ENCODE measurements at places on chromosomes 11 and 22.

- no peak for DNase-seq
These were observed 219.1 kb upstream of the CCDC179 start for GRCh38 chr11:23079382-23079813.

DNA sequence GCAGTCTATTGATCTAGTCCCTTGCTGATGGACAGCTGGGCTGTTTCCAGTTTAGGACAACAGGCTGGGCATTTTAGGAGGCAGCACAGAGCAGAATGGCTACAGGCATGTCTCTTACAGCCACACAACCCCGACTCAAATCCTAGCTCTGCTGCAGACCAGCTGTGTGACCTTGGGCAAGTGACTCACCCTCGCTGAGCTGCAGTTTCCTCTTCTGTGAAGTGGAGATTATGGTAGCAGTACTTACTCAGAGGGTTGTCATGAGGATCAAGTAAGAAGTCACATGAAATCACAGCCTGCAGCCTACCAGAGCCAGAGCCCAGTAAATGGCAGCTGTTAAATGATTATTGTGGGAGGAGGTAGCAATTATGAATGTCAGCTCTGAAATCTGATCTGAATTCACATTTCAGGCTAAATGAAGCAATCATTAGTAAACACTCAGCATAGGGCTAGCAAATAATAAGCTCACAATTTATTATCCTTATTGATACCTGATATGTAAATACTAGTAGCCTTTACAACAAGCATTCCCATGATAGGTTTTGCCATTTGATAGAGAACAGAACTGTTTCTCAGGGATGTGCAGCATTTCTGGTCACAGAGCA lies 58.9 kb downstream of the MYEOV start:
- no peak for DNase-seq

GRCh38 chr22:50218996-50219727 lies 18.4 kb downstream of the SELENOO start:
- DNase-seq: no peak

- DNase-seq: no peak
These were observed 389 bp downstream of the MICALL1 start for GRCh38 chr22:37906364-37907008.

DNA sequence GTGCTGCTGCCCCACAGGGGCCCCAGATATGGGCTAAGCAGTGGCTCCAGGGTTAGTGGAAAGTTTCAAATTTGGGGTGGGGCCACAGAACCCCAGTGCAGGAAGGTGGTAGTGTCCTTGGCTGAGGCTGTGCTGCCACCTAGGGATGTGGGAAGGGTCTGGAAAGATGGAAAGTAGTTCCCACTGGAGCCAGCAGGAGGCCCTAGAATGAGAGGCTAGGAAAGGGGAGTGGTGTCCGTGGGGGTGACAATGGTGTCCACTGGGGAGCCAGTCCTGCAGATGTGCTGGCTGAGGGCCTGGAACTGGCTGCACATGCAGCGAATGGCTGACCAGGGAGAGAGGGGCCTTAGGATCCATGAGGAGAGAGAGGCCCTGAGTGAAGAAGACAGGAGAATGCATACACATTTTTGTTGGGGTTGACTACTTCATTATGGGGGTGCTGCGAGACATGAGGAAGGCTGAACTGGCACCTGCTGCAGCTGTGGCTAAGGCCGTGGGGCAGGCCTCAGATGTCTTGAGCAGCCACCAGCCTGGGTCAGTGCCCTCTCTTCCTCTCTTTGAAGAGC lies 21.1 kb downstream of the RFPL3 start:
- no peak for DNase-seq

DNA sequence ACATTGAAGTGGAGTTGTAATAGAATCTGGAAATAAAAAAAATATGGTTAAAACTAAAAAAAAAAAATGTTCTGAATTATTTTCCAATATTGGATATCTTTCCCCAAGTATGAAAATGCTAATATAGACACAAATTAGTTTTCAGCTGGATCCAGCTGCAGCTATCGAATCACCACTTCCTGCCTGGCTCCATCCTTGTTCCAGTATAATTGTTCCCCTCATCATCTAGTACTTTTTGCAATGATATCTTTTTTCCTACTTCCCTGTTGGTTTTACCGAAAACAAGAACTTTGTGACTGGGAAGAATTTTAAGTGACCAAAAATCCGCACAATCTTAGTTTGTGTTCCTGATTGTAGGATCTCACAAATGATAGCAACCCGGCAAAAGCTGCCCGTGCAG lies 9.4 kb downstream of the OR4D9 start:
- DNase-seq: no peak

DNA sequence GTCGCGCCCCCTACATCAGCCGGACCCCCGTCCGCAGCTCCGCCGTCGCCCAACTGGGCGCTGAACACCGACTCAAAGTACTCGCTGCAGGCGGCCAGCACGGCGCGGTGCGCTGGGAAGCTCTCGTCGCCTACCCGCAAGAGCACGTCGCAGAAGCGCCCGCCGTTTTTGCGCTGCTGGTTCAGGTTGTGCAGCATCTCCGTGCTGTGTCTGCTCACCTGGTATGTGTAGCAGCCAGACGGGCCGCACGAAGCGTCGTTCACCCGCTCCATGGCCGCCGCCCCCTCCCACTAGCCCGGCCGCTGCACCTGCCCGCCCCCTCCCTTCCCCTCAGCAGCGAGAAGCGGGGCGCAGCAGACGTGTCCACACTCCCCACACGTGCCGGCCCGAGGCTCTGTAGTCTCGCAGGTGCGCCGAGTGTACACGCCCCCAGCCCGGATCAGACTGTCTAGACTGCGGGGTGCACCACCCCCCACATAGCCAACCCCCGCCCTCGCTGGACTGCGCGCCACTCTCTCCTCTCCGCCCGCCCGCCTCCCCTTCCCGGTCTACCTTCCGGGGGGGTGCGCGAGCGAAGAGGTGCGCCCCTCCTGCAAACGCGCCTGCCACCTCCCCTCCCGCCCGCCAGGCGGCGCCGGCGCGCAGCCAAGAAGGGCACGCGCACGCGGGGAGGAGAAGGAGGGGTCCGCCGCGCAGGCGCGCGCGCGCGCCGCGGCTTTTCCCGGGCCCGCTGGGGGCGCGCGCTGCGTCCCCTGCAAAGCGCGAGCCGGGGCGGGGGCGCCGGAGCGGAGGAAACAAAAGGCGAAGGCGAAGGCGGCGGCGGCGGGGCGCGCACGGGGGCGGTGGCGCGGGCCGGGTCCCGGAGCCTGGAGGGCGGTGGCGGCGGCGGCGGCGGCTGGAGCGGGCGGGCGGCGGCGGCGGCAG lies 553 bp downstream of the PATZ1 start:
- DNase-seq: peak; percentile 77

DNA sequence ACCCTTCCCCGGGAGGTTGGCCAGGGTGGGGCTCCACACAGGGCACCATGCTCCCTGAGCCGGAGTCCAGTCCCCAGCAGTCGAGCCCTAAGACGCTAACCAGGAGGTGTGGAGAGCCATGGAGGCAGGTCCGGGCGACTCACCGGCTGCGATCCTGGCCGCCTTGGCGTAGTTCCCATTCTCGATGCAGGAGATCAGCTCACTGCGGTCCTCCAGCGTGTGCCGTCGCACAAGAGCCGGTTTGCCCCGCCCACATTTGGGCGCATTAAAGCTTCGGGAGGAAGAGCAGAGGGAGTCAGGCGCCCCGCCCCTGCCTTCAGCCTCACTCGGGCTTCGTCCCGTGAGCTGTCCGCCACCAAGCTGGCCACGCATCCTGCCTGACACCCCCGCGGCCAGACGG lies 50.8 kb downstream of the BRD1 start:
- DNase-seq: no peak

DNA sequence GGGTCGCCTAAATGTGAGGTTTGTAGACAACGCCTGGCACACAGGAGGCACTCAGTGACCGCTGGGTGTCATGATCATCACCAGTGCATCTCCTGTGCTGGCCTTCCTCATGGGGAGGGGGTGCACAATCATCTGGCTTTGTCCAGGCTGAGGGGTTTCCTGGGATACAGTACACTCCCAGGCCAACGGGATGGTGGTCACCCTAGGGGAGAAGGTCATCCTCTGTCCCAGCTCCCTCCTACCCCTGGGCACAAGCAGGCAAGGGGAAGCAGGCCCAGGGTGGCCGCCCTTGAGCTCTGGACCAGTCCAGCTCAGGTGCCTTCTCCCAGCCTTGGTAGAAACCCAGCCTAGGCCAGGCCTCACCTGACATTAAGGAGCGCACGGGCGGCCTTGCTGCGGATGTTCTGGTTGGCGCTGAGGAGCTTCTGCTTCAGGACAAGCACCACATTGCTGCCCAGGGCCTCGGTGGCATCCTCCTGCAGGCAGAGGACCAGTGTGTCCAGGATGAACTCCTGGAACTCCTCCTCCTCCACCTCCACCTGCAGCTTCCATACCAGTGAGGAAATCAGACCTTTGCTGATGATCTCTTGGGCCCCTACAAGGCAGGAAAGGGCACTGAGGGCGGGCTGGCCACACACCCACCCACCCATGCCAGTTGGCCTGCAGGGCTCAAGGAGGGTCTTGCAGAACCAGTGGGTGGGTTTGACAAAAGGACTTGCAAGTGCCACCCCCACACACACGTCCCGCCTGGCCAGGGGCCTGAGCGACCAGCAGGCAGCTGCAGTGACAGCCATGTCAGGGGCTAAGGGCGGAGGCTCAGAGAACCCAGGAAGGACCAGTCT lies 6.6 kb upstream of the GNAZ start:
- no peak for DNase-seq

DNA sequence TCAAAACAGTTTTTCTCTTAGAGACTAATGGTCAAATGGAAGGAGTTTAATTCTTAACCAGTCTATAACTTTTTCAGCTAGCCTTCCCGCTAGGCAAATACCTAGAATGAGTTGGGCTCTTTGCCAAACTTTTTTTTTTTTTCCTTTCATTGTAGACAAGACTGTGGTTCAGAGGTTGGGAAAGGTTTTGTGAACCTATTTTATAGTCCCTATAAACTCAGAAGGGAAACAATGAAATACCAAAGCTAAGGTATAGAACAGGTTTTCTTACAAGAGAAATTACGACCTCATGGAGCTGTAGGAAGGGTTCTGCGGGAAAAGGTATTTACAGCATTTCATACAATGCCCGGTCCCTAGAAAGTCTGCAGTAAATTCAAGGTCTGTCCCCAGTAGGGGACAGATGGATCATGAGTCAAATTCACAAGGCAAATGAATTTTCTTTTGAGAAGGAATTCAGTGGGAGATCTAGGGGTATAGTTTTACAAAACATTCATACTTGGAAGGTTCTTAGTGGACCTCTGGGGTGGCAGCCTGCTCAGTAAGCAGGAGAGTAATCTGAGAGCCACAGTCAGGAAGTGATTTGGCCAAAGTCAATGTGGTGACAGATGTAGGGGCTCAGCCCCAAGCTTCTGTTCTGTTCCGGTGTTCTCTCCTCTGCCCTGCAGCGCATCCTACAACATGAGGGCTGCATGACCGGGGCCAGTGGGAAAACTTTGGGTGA lies 146.8 kb downstream of the DBX1 start:
- no peak for DNase-seq

- DNase-seq: no peak
These were observed 136.0 kb downstream of the CACNA1I start for GRCh38 chr22:39706376-39707140.

Measured in stimulated activated CD4-positive, alpha-beta T cell treated with anti-CD3 and anti-CD28 coated beads, Interleukin-1b, Interleukin-23, amount 100 ng/mL, for 1 hour (primary cell).